ENCODE measurements at places on chromosomes 11 and 22.

DNA sequence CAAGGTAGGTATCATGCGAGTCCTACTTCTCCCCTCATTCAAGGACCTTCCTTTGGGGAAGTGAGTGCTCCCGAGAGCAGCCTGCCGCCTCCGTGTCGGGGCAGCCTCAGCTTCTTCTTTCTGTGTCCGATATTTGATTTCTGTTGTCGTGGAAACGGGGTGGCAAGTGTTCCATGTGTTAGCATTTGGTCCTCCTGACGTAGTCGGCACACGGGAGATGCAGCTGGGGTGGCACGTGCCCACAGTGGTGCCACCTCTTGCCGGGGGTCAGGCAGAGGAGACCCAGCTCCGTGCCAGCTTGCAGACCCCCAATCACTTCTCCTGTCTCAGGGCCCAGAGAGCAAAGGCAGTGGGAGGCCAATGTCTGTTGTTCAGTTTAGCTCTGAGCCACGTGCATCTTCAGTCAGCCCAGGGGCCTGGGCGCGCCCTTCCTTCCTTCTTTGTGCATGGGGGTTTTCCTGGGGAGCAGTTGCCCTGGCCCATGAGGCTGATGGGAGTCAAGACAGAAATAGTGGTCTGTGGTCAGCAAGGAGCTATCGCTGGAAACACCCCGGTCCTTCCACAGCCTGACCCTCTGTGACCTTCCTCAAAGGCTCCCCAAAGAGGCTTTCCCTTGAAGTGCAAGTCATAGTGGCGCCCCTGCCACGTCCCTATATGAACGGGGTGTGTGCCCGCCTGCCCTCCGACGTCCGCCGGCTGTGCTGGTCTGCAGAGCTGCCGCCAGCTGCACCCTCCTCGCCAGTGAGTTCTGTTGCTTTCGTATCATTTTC lies 44.5 kb downstream of the PARVB start:
- DNase-seq, result no peak

- no peak for DNase-seq
Measured at GRCh38 chr11:131824771-131825170, 454.4 kb downstream of the NTM start.

GRCh38 chr11:128857341-128857740 lies 9.8 kb downstream of the KCNJ1 start:
- no peak for DNase-seq

DNA sequence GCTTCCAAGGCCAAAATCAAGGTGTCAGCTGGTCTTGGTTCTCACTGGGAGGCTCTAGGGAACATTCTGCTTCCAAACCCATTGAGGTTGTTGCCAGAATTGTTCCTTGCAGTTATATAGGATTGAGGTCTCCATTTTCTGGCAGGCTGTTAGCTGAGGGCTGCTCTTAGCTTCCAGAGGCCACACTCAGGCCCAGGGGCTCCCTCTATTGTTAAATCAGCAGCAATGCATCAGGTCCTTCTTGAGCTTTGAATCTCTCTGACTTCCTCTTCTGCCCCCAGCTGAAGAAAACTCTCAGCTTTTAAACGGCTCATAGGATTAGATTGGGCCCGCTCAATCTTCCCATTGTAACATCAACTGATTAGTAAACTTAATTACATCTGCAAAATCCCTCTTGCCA lies 39.3 kb upstream of the BSX start:
- peak; percentile 81 for DNase-seq

DNA sequence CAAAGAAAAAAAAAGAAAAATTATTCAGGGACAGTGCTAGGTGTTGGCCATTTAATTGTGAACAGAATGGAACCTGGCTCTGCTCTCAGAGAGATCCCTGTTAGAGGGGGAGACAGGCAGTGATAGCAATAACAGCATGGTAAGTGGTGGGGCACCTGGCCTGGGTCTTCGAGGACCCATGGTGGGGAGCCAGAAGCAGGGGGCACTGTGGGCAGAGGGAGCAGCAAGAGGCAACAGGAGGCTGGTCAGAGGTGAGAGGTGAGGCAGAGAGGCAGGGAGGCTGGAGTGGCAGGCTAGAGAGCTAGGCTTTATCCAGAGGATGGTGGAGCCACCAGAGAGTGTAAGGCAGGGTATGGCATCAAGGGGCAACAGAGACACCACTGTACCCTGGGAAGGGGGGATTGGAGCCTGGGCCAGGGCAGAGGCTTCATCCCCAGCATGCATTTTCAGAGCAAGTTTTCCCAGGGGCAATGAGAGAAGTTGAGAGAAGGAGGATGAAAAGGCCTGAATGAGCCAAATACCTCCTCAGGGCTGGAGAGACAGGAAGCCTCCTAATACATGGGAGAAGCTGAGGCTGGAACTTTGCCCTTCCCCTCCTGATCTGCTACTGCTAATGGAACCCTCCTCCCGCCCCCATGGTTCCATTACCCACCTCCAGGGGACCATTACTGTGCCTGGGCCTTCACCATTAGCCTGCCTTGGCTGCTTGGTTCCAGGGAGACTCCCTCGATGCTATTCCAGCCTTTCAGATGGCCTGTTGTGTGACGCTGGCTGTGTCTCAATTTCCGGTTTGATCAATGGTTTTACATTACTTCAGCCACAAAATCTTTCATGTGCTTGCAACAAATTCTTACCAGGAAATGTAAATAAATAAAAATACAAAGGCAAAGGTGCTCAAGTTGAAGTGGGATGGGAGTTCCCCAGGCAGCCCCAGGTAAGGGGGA lies 2.6 kb upstream of the P2RY2 start:
- DNase-seq, result no peak

- no peak for DNase-seq
Measured at GRCh38 chr11:100808904-100809491, 121.9 kb downstream of the ARHGAP42 start.

DNA sequence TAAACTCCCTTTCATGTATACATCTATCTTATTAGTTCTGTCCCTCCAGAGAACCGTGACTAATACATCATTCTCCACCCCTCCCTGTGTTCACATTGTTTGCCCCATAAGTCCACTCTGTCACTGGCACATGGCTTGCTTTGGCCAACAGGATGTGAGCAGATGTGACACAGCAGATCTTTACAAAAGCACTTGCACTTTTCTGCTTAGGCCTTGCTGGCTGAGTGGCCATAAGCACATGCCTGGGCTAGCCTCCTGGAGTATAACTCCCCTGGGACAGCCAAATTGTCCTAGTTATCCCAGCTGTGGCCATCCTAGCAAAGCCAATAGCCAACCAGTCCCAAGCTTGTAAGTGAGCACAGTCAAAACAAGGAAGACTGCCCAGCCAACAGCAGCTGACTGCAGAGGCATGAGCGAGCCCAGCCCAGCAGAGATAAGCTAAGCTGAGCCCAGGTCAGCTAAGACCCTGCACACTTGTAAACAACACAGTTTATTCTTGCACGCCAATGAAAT lies 9.7 kb upstream of the RCN1 start:
- no peak for DNase-seq

GRCh38 chr11:68509066-68509465 lies 48.5 kb downstream of the PPP6R3 start:
- no peak for DNase-seq

GRCh38 chr11:31445621-31446020 lies 63.8 kb downstream of the IMMP1L start:
- DNase-seq, result no peak

- no peak for DNase-seq
Measured at GRCh38 chr22:27113641-27114040, 456.3 kb downstream of the MIAT start.

- DNase-seq, result peak; percentile 80
Measured at GRCh38 chr11:31818874-31819331, 7.8 kb upstream of the PAX6 start.

DNA sequence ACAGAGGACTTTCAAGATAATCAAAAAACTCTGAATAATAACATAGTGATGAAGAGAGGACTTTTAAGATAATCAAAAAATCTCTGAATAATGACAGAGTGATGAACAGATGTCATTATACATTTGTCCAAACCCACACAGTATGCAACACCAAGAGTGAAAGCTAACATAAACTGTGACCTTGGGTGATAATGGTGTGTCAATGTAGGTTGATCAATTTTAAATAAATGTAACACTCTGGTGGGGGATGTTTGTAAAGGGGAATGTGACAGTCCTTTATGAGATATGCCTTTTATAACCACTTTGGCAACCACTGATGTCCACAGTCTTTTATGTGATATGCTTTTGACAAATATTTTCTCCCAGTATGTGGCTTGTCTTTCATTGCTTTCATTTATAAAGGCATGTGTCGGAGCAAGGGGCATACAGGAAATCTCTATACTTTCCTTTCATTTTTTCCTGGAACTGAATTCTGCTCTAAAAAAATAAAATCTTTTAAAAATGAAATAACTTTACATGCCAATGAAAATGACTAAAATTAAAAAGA lies 10.3 kb upstream of the OR9G1 start:
- no peak for DNase-seq

DNA sequence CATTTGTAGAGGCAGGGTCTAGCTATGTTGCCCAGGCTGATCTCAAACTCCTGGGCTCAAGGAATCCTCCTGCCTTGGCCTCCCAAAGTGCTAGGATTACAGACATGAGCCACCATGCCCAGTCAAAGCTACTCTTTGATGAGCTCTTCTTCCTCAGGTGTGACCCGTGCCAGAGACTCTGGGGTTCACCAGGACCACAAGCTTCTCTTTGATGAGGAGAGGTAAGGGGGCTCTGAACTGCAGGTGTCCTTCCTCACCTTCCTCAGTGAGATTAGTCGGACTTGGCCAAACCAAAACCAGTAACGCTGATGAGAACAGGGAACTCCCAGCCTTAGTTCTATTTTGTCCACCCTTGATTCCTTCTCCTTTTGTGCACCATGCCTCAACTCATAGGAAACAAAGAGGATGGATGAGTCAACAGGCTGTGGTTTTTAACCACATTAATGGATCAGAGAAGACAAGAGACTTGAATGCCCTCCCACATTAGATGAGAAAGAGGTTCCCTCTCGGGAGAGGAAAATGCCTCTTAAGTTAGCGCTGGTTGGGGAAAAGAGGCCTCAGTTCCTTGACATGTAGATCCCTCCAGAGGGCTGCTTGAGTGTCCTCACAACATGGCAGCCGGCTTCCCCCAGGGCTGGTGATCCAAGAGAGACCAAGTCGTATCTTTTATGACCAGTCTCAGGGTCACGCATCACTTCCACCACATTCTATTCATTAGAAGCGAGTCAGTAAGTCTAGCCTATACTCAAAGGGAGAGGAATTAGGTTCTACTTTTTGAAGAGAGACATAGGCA lies 25.7 kb upstream of the CTR9 start:
- no peak for DNase-seq

DNA sequence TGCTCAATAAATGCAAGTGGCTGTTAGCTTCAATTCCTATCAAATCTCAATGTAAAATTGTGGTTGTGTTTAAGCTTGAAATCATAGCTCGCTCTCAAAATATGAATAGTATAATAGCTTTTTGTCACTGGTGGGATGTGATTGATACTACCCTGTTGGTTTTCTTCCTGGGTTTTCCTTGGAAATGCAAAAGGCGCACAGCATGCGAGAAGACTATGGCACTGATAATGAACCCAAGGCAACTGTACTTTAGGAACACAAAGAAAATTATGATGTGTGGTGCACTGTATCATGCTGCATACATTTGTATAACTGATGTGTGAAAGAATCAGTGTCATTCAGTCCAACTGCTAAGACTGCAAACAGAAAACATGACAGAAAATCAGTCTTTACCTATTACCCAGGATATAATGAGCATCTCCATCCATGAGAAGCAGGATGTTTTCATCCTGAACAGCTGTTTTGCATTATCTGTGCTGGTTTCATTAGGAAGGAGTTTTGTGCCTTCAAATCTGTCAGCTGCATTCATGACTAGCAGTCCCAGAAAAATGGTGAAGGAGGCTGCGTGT lies 101.2 kb downstream of the TRPC6 start:
- no peak for DNase-seq

DNA sequence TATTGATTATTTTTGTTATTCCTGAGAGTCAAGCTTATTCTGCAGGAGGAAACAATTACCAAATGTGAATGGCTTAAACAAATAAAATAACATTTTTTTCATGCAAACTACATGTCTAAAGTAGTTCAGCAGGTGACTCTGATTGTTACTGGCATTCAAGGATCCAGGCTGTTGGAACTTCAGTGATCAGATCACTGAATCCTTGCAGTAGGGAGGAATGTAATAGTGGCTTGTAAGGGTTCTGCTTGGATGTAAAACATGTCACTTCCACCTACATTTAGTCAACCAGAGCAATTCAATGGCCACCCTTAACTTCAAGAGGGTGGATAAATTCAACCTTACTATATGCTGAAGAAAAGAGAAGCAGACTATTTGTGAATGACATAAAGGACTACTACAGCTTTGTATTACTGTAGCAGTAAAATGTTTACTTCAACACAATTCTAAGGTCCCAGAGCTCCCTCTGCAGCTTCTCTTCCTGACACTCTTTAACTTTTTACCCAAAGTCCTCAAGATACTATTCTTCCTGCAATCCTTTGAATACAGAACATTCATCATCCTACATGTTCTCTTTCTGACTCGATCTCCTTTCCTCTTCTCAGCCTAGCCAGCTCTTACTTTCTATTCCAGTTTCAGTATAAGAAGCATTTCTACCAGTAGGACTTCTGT lies 284.0 kb downstream of the LRRC4C start:
- peak; percentile 9 for DNase-seq

DNA sequence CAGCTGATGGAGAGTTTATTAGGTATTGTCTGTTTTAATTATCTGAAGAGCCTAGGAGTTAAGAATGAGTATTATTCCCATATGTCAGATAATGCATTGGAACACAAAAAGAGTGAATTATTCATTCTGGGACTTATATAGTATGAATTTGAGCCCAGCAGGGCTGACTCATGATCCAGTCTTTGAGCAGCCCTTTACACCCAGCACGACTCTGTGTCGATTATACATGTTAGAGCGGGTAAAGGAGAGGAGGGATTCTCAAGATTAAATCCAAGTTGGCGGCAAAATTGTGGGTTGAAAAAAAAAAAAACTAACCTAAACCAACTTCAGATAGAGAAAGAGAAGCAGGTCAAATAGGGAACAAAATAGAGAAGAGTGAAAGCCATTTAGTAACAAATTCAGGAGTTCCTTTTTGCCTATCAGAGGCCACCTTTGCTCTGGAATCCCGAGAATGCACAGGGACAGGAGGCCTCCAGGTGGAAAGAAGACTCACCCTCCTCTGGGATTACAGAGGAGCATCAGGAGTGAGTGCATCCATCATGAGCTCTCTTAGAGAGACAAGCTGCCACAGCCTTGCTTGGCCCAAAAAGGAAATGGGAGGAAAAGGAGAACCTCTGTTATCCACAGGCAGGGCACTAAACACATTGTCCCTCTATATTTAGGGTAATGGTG lies 3.1 kb downstream of the MRGPRX1 start:
- DNase-seq, result peak; percentile 33

GRCh38 chr22:49367041-49367697 lies 460.5 kb downstream of the BRD1 start:
- DNase-seq, result peak; percentile 54

- DNase-seq, result no peak
Measured at GRCh38 chr11:19953909-19954308, 206.4 kb downstream of the DBX1 start.

- DNase-seq, result no peak
Measured at GRCh38 chr11:116932181-116932580, 94.8 kb upstream of the APOA1 start.

DNA sequence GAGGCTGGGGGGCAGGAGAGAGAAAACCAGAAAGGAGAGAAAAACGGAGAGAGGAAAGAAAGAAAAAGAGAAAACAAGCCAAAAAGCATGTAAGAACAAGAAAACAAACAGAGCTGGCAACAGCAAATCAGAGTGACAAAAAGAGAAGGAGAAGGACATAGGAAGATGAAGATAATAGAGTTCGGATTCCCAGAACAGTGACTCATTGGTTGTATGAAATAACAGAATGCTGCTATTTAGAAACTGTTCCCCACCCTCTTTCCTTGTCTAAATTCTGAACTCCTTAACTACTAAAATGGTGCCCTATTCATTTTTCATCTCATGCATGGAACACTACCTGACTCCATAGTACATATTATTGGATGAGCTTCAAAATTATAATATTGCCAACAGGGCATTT lies 317.4 kb downstream of the C11orf87 start:
- DNase-seq, result no peak

Data from H7 (cell line).